ENCODE measurements at places on chromosomes 11 and 22.

- DNase-seq: peak; percentile 22
These were observed 159.9 kb upstream of the GRK3 start for GRCh38 chr22:25404556-25404927.

DNA sequence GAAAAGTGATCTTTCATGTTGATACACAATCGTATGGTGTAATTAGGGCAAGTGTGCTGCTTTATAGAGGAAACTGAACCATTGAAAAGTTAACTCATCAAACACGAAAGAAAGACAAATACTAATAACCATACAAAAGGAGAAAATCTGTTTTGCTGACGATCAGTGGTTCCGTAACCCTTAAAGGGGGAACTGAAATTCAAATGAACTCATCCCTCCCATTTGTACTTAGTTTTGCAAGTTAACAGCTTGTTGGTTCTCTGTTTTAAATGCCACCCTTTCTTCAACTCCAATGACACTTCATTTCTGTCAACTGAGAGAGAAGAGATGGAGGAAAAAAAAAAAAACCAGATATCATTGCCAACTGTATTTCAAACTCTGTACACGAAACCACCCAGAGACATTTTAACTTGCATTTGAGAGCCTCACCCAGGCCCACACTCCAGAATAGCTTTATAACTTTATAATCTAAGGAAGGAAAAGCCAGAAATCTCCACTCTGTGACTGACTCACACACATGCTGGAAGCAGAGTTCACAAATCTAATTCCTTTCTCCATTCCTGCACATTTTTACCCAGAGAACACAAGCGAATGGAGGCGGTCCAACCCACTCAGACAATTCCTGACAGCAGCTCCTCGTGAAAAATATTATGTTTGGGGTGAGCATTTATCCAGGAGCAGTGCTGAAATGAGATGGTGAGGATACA is 17.4 kb upstream of the CSNK2A3 start:
- no peak for DNase-seq

DNA sequence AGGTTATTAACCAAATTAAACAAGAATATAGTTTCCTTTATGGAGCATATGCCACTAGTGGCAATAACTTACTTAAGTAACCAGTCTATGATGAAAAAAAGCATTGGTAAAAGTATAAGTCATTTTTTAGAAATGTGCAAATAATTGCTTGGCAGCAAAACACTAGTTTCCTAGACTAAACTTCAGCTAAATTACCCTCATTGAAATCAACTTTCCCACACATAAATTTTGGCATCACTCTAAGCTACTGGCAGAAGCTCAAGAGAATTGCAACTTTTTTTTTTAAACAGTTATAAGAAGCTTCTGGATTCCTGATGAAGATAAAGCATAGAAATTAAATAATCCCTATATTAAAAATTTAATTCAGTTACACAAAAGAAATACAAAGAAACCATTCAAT is 12.5 kb downstream of the CCDC34 start:
- DNase-seq: no peak

GRCh38 chr11:111019451-111019850 is 226.1 kb upstream of the POU2AF2 start:
- DNase-seq: no peak

DNA sequence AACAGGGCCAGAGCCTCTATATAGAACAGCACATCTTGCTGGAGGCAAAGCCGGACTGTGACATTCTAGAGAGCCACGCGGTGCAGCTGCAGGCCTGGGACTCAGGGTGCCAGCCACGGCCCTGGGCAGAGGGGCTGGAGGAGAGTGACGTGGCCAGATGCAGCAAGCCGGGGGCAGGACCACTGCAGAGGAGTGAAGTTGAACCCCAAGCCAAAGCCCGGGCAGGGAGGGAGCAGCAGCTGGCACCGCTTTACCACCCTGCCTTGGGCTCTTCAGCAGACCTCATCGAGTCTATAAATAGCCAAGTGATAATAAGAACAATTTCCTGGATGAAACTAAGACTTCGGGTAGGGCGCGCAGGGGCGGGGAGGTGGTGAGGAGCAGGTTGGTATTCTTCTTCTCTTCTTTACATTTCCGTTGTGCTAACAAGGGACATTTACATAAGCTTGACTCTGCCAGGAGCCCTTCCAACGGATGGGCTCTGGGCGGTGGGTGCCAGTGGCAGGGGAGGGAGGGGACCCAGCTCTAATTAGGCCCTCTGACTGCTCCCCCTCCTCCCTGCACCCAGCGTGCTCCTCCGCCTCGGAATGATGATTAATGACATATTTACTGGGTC is 110.2 kb downstream of the ST3GAL4 start:
- DNase-seq: peak; percentile 32

GRCh38 chr11:27375370-27375769 is 12.4 kb upstream of the CCDC34 start:
- DNase-seq: no peak

DNA sequence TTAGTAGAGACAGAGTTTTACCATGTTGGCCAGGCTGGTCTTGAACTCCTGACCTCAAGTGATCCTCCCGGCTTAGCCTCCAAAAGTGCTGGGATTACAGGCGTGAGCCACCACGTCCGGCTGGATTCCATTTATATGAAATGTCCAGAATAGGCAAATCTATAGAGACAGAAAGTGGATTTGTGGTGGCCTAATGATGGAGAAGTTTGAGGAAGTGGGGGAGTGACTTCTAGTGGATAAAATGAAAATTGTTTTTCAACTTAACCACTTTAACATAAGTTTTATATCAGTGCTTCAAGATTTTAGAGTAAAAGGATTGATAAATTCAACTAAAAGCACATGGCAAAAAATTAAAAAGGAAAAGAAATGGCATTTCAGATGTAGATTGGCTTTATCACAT is 66.2 kb downstream of the HIPK3 start:
- DNase-seq: no peak

DNA sequence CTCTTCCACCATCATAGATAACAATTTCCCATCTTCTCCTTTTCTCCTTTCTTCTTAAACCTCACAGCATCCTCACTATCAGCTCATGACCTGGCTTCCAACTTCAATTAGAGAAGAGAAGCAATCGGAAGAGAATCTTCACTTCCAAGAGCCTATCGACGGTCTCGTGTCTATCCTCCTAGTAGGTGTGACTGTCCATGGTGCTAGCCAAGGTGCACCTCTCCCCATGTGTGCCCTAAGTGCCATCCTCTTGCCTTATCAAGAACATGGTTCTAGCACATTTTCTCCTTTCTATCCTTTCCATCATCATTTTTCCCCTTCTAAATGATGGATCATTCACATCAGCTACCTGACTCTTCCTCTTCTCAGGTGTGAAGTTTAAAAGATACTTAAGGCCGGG is 5.1 kb upstream of the CUL5 start:
- no peak for DNase-seq

- no peak for DNase-seq
These were observed 3.6 kb downstream of the SMIM38 start for GRCh38 chr11:69159150-69159852.

DNA sequence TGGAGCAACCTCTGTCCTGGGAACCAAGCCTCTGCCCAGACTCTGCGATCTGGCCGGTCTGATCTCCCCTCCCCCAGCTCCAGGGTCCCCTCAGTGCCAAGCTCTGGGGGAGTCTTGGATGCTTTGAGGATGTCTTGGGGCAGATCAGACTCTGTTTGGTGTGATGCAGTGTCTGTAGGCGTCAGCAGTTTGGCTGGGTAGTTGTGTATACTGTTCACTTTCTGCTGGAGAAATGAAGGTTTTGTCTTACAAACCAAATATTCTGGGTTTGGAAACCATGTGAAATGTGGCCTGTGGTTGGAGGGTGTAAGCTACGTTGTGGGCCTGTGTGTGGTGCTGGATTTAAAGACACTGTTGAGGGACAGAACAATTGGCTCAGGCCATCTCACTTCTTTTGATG is 4.6 kb downstream of the INSC start:
- DNase-seq: no peak
